ENCODE measurements at places on chromosomes 1 and 21.

GRCh38 chr1:37047542-37047941 lies 13.2 kb upstream of the GRIK3 start:
- no peak for DNase-seq

- DNase-seq: no peak
Measured at GRCh38 chr1:22978299-22978698, 5.6 kb upstream of the LACTBL1 start.

DNA sequence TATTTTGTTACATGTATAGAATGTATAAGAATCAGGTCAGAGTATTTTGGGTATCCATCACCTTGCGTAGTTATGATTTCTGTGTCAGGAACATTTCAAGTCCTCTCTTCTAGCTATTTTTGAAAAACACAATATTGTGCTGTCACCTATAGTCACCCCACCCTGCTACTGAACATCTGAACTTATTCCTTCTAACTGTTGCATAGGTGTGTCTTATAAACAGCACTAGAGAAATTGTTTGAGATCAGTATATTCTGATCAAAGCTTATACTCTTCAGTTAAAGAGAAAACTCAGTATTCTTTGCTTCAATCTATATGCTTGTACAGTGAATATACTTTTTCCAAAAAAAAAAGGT lies 96.0 kb downstream of the ASH1L start:
- no peak for DNase-seq

GRCh38 chr1:232835166-232835565 lies 29.9 kb downstream of the MAP10 start:
- DNase-seq: no peak

DNA sequence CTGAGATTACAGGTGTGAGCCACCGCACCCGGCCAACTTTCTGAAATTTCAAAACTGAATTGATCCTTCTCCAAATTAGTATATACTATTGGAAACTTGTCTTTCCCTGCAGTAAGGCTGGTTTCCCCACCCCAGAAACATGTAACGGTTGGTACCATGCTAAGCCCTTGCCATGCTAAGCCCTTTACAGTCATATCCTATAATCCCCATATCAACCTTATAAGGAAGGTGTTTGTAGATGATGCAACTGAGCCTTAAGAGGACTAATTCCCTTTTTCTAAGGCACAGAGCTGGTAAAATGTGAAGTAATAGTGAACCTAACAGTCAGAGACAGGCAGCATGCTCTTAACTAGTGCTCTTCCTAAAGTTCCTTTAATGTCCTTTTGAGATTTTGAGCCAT lies 413.7 kb downstream of the DISC1 start:
- DNase-seq: no peak

DNA sequence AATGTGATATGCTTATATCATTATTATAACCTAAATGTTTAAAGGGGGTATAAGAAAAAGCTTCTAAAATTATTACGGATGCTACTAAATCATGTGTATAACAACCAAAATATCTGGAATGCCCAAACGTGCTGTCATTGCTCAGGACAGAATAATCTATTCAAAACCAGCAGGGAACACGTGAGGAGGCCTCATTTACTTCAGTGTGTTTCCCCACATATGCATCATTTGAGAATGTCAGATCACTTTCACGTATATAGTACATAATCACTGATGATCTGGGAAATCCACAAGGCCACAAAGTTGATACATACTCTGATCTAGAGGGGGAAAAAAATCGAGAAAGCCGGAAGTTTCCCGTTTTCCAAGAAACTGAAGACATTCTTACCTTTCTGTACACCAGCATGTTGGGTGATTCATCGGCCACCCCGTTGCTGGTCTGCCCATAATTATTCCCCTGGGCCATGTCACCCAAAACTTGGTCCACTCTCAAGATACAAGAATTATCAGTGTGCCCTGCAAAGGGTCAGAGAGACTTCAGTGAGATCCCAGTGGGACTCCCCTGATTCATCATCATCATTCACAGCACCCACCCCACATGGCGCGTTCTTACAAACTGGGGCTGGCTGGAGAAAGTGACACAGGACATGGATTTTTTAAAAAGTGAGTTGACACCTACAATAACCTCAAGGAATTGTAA lies 1.5 kb downstream of the RGS7 start:
- DNase-seq: no peak

DNA sequence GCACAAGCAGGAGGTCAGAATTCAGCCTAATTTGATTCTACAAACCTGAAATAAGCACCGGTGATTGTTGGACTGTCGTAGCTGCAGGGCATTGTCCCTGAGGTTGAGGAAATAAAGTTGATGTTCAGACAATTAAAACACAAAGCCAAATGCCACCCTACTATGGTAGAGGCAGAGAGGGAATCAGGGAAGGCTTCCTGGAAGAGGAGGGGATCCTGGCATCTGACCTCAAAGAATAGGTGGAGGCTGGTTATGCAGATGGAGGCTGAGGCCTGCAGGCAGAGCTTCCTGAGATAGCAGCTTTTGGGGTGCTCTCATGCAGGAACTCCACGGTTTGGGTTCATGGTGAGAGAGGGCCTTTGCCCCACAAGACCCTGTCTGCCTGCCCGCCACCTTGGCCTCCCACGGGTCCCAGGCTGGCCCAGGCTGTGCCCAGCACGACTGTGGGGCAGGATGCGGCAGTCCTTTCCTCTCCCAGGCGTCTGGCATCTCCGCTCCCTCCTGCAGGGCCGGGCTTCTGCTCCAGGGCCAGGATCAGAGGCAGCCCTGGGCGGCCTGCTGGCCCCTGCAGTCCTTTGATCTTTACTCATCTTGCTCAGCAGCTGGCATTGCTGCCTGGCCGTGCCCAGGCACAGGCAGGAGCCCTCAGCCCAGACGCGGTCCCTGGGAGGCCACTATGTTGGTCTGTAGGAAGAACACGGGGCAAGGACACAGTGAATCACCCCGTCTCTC lies 134.1 kb upstream of the VAMP3 start:
- DNase-seq: no peak

DNA sequence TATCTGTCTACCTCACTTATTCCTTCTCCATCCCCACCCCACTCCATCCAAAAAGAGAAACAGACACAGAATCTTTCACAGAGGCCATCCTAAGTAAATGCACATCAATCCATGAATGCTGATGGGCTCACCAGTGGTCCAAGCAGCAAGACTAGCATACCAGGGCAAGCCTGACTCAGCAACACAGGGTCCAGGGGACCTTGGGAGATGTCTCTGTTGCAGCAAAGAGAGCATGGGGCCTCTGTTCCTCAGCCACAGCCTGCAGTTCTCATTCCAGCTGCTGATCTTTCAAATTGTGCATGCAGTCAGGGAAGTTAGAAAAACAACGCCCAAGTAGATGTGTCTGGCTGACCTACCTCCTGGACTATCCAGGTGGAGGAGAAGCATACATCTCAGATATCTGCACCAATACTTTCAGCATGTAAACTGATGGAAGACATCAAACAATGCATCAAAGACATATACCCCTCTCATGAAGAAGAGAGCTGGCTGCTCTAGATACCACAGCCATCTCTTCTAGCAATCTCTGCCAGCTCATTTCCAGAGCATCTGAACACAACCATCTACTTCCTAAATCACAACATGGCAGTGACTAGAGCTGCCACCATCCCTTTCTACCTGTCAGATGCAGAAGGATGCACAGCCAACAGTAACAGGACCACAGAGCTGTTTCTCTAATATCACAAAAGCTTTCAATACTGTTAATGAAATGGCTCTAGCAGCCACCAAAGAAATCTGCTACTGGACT lies 54.5 kb downstream of the CD34 start:
- DNase-seq: no peak

DNA sequence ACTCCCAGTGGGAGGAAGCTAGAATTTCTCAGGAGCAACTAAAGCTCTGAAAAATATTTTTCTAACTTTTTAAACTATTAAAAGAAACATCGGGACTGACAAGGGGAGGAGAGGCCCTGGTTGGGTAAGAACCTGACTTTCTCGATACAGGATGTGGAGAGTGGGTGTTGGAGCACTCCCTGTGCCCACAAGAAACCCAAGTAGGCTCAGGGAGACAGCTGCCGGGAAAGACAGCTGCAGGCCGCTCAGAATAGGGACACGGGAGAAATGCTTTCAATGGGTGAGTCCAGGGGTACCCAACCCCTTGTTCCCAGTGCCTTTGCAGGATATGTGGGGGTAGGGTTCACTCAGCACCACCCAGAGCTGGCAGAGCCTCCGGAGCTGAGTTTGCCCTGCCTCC lies 43.6 kb downstream of the PLEKHA6 start:
- no peak for DNase-seq

- DNase-seq: no peak
Measured at GRCh38 chr1:54350360-54350759, 55.8 kb downstream of the SSBP3 start.

- DNase-seq: no peak
Measured at GRCh38 chr1:168801032-168801745, 72.2 kb upstream of the DPT start.

DNA sequence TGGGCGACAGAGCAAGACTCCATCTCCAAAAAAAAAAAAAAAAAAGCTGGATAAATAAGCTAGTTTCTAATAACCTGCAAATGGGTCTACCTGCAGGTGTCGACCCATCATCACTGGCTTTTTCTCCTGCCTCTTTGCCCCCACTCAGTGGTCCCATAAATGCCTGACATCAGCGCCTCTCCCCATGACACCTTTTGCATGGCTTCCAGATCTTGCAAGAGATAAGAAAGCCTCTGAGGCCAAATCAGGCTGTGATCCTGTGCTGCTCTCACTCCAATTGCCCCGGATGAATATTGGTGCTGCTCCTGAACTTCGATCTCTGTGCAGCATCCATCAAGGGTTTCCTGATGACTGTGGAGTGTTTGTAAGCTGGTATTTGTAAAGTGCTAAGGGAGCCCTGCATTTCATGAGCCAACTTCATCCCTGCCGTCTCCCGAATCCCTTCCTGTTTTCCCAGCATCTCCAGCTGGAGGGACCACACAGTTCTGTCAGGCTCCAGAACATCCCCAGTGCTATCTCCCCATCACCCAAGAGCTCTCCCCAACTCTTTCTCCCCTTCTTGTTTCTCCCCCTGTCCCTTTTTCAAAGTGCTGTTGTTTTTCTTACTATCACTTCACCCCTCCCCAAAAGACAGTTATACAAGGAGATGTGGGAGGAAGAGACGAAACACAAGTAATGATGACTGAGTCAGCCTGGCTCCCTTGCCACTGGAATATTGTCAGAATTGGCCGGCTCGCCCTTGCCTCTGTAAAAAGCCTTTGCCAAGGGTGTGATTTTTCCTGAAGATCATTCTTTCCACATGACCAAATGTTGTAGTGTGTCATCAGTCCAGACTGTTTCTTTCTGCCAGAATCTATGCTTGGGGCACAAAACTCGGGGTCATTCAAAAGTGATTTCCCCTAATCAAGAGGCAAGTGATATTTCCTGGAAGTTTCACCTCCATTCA lies 2.8 kb upstream of the EFHD2 start:
- DNase-seq: no peak

DNA sequence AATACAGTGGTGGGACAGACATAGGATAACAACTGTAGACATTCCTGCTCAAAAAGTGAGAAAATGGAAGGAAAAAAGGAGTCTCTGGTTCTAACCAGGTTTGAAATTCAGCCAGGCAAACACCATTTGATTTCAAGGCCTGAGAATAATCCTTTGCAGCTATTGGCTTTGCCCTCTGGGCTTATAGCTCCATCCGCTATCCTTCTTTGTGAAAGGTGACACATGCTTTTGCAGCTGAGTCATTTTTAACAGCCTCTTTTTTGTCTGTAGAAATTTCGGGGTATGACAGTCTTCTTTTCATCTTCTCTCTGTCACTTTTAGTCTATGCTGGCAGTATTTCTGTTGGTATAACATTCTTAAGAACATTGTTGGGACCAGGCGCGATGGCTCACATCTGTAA lies 16.2 kb downstream of the SDHC start:
- no peak for DNase-seq

- no peak for DNase-seq
Measured at GRCh38 chr1:201659572-201659971, 120.6 kb downstream of the NAV1 start.

DNA sequence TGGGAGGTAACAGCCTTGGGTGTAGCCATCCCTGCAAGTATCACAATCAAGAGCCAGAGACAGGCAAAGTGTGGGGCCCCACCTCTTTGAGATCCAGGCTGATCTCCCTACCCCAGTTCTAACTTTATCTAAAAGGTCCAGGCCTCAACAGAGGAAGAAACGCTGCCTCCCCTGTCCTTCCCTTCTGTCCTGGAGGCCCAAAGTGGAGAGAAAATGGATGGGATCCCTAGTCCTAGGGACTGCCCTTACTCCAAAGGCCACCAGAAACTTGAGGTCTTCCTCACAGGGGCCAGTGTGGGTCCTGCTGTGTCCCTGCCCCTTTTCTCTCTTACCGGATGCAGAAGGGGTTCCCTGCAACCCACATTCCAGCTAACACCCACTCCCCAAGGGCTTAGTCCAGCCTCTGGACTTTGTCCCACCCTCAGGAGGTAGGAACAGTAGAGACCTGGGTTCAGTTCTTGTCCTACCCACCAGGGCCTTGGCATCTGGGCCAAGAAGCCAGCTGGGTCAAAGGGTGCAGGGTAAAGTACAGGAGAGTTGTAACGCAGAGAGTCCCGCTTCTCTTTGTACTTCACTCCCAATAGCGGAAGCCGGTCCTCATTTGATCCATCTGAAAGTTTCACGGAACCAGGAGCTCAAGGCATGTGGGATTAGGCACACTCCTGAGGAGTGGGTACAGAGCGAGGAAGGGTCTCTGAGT lies 1.9 kb downstream of the HDGF start:
- peak; percentile 36 for DNase-seq

- no peak for DNase-seq
Measured at GRCh38 chr1:22317231-22317919, 134.3 kb upstream of the ZBTB40 start.

- DNase-seq: no peak
Measured at GRCh38 chr1:43316738-43317520, 16.1 kb downstream of the TIE1 start.

- DNase-seq: peak; percentile 82
Measured at GRCh38 chr1:154557939-154558719, at the start of gene UBE2Q1. Gene UBE2Q1 (minus strand): TSS chr1:154558662. CDS start chr1:154558553, 109 bp downstream.

DNA sequence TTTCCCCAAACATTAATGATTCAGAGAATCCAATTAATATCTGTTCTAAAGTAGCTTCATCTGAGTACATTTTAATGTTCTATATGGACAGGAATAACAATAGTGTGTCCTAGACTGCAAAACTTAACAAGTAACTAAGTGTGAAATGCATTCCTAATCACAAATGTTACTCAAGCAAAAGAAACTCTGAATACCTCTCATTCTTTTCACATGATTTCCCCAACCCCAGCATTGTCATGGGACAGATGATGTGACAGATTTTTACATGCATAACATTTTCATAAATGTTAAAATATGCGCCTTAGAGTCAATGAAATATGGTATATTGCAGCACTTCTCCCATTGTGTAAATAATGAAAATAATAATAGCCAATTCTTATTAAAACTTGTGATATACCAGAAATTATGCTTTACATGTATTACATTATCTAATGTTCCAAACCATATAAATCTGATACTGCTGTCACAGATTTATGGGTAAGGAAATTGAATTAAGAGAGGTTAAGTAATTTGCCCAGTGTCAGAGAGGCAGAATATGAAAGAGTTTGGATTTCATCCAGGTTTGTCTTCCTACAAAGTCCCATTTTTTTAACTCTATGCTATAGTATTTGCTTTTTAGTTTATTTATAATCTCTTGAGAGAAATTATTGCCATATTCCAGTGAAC lies 269.4 kb downstream of the LRRC7 start:
- DNase-seq: no peak

- no peak for DNase-seq
Measured at GRCh38 chr1:173426057-173426456, 51.1 kb upstream of the PRDX6 start.

GRCh38 chr21:26067836-26068594 lies 102.6 kb downstream of the APP start:
- DNase-seq: no peak
